ENCODE measurements at places on chromosomes 16 and 17.
A peak's percentile ranks its signal among the peaks of the same experiment; 100 is the strongest.

GRCh38 chr16:57186872-57187854, 1.0 kb downstream of the RSPRY1 start:
- DNase-seq: peak; percentile 39

DNA sequence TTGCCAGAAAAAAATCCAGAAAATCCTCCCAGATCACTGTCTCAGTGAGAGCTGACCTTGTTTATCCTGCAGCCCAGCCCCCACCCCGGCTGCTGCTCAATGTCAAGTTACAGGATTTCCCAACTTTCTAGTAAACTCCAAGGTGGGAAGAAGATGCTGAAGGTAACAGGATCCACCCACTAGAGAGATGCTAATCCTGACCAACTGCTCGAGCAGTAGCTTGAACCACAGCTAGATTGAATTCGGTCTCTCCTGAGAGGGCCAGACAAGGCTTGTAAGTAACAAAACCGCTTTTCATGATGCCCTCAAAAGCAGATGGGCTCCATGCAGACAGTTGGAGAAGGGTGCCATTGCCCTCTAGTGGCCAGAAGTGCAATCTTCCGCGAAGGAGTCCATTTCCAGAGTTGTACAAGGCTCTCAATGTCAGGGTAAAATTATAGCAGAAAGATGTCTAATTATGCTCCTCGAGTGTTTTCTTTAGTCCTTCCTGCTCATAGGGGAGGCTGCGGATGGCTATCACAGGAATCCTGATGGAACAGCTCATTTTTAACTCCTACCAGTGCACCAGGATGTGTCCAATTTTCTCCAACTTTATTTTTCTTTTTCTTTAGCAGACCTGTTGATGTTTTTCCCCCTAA, 3.9 kb downstream of the CDH11 start:
- peak; percentile 89 for DNase-seq

DNA sequence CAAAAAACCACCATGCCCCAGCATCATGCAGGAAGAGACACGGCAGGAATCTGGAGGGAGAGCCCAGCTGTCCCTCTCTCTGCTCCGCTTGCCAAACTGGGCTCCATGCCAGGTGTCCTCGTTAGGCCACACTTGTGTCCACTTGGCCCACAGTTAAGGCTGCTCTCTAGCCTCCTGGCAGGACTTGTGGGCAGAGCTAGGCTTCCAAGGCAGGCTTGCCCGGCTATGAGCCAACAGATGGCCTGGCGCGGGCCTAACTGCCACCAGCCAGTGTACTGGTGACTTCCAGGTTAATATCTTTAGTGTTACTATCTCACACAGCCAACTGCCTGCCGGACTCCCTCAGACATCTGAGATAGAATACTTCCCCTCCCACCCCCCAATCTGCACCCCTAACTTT, 10.6 kb downstream of the ATP6V0D1 start:
- DNase-seq: no peak

DNA sequence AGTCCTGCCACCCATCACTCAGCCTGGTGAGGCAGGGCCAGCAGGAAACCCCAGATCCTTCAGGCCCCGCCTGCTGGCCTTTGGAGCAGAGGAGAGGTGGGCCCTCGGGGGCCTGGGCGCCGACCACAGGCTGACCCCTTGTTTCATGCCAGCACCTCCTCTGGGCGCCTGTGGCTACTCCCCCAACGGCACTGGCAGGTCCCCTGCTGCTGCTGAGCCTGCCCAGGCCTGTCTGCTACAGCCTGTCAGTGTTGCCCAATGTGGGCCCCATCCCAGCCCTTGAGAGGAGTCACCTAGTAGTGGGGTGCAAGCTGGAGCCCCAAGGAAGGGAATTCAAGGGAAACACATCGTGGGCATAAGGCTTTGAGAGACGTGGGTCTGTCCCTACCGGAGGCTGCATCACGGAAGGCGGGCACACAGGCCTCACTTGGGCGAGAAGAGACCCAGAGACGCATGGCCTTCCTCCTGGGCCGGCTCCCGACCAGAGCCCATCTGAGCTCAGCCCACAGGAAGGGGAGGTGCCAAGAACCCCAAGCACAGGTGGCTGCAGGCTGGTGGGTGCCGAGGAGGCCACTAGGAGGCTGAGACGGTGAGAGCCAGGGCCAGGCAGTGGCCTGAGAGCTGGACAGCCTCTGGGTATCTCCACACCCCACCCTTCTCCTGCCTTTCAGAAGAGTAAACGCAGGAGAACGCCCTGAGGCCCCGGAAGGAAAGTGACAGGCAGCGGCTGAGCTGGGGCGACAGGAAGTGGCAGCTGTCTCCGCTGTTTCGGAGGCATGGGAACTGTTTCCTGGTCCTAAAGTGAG, 8.0 kb upstream of the FASN start:
- peak; percentile 75 for DNase-seq

GRCh38 chr16:61885343-61885742, 150.9 kb downstream of the CDH8 start:
- DNase-seq: no peak

DNA sequence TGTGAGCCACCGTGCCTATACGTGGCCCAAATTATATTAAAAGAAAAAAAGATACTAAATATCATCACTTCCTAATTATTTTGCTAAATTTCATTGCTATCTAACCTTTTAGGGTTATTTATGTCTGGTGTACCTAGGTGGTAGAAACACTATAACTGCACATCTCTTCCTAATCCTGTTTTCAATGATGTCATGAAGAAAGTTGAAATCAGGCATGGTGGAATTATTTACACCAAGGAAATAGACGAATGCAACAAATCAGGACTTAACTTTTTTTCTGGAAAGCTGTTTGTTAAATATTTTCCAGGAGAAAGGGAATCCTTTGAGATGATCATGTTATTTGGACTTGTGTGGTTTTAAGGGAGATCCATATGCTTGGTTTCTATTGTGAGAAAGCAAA, 39.2 kb upstream of the SKAP1 start:
- no peak for DNase-seq

DNA sequence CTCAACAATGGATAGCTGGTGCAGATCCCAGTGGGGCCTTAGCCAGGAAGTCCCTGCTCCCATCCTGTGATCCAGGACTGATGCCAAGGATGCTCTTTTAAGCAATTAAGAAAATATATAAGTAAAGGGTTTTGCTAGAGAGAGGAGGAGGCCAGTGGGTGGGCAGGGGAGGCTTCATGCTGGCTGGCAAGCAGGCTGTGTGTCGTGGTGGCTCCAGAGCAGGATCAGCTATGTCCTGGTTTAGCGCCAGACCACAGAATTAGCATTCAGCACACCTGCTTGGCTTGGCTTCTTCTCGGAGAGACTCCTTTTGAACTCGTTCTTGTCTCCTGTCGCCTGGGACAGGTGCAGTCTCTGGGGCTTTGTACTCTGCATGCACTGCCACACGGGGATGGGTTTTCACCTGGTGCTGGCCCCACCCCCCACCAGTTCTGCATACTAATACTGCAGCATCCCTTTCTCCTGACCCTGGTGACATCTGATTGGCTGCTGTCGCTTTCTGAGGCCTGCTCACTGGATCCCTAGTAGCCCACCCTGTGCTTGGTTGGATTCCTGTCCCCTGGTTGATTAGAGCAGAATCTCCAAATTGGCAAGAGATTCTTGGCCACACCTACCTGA, 66.1 kb downstream of the PLD6 start:
- DNase-seq: no peak

- DNase-seq: no peak
Observed at GRCh38 chr17:9225305-9226101, 204.2 kb downstream of the NTN1 start.

DNA sequence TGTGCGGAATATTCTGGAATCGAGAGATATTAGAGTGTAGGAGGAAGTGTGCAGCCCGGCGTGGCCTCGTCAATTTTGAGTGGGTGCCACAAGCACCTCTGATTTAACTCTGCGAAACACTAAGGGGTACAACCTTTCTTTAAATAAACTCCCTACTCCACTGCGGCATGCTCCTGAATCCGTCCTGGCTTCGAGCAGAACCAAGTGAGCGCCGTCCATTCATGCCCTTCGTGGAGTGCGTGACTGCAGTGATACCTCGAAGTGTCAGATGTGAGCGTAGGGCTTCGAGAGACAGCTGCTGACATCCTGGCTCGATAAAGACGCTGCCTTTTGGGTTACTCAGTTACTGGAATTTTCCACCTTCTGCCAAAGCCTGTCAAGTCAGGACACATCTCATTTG, 128.8 kb downstream of the FOXL1 start:
- DNase-seq: no peak

All from EL (cell line).